Fibroblast of the aortic adventitia (primary cell): ENCODE measurements at places on chromosomes 2 and 18.

DNA sequence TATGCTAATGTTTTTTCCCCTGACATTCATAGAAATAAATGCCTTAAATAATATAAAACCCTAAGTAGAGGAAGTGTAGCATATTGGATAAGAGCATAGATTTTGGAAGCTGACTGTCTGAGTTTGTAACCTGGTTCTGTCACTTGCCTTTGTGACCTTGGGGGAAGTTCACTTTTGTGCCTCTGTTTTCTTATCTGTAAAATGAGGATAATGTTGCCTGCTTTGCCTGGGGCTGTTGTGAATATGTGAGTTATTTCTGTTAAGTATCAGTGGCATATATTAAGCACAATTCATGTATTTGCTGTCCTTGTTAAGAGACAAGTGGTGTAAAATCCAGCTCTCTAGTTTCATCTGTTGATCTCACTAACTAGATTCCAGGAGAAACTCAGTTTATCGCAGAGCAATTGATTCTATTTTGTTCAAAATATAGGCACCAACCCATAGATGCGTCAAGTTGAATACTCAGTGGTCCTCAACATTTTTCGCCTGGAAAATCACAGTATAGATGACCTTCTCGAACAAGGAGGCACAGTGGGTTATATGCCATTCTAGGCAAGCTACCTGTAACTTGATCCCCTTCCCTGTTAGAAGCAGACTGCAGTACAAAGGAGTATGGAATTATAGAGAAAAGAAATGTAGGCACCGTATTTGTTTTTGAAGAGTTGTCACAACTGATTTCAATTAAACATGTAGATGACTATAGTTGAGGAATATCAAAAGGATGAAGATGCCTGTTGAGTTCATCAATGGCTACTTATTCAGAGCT lies 67.0 kb downstream of the SOCS6 start:
- DNase-seq = no peak

DNA sequence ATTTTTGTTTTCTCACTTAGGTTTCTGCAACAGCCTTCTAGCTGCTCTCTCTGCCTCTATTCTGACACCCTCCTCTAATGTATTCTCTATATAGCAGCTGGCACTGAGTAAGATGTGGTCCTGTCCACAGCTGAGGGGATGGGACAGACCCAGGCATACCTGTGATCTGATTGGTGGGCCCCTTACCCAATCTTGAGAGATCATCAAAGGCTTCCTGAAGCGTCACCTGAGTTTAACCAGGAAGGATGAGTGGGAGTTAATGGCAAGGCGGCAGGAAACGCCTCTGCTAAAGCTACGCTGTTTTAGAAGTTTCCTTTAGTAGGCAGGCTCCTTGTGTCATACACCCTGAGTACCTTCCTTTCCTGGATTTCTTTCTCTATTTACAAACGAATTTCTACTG lies 5.7 kb upstream of the TET3 start:
- DNase-seq = no peak

DNA sequence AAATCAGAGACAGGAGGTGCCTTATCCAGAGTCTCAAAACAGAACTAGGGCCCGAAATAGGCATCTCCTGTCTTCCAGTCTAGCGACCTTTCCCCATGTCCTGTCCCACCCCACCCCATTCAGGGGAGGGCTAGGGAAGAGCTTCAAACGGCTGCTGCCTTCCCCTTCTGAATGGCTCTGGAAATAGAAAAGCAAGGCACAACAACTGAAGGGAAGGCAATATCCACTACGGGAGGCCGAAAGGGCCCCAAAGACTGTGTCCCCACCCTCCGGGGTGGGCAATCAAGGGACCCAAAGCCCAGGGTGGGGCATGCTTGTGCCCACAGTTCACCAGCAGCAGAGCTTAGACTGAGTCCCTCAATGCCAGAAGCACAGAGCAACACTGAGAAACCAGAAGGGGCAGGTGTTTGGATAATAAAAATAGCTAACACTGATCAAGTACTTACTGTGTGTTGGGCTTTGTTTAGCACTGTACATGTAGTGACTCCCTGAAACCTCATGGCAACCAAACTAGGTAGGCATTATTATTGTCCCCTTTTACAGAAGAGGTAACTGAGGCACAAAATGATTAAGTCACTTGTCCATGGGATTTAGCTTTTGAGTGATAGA lies 38.5 kb downstream of the CYRIA start:
- no peak for DNase-seq

GRCh38 chr2:8956774-8957173 lies 46.7 kb downstream of the MBOAT2 start:
- no peak for DNase-seq

DNA sequence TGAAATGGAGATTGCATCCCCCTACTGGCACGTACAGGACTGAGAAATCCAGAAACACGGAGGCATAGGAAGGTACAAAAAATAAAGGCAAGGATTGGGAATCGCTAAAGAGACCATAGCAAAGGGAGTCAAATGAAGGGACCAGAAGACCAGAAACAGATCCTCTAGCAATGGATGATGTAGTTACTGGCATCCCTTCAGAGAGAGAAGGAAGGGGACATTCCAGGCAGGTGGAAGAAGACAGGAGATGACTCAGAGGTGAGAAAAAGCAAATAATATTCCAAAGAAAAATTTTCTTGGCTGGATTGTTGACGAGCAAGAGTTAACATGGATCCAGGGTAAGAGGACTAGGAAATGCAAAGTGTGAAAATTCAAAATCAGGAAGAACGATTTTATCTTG lies 78.4 kb upstream of the FZD7 start:
- no peak for DNase-seq

DNA sequence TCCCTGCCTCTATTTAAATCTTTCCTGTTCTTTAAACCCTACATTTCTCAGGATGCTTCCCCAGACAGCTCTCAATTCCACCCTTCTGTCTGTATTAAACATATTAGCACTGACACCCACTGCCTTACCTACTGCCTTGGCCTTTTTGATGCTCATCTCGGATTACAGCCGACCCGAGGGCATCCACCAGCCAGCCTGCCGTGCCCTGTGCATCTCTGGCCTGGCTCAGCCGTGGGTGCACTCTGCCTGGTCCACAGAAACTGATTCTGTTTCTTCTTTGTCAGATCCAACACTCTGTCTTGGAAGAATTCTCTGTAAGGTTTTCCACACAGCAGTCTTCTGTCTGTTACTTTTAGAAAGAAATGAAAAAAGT lies 27.2 kb downstream of the TANC1 start:
- DNase-seq = no peak

DNA sequence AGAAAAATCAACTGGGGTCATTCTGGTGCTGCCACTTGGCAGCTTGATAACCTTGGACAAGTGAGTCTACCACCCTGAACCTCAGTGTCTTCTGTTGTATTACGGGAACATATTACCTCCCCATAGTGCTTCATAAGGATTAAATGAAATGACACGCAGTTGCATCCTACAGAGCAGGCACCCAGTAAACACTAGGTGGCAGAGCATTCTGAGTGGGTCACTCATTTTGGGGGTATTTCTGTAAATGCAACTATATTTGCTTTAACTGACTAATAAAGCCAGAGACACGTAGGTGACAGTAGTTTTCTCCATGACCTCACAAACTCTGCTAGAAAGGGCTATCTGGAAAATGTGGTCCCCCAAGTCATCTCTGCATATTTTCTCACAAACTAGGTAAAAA lies 4.7 kb downstream of the CD226 start:
- DNase-seq = no peak

DNA sequence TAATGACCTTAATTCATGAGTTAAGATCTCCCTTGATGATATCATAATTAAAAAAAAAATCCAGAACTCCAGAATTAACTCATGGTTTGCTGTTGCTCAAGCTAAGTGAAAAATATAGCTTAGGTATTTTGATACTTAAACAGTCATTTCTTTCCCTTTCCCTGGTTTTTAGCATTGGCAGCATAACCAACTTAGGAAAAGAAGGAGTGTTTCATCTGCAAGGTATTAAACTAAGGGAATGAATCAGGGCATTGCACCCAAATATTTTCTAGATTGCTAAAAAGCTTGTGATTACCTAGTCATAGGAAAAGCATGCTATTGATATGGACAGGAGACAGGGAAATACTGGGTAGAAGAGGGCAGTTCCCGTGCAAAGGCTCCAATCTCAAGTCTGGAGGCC lies 207.2 kb downstream of the LRP1B start:
- peak; percentile 1 for DNase-seq

- DNase-seq = peak; percentile 19
Observed at GRCh38 chr2:16617282-16618266, 48.1 kb downstream of the CYRIA start.

- DNase-seq = peak; percentile 81
Observed at GRCh38 chr2:237283131-237283928, 130.6 kb downstream of the COL6A3 start.
